ENCODE measurements at places on chromosomes 6 and 20.
A peak's percentile ranks its signal among the peaks of the same experiment; 100 is the strongest.

DNA sequence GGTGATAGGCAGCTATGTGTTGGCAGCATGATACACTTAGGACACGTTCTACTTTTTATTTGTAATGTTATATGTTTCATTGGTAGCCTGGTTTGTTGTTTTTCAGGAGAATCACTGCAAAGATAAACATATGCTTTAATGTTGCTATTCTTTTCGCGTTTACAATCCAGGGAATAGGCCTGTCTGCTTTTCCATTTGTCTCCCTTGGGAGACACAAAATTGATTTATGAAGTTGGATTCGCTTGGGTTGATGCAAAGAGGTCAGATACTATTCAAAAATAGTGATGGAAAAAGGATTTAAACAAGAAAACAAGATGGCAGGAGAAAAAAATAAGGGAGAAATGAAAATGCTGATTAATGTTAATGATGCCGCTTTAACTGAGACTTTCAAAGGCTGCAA is 179.5 kb upstream of the SOX4 start:
- DNase-seq, result no peak

DNA sequence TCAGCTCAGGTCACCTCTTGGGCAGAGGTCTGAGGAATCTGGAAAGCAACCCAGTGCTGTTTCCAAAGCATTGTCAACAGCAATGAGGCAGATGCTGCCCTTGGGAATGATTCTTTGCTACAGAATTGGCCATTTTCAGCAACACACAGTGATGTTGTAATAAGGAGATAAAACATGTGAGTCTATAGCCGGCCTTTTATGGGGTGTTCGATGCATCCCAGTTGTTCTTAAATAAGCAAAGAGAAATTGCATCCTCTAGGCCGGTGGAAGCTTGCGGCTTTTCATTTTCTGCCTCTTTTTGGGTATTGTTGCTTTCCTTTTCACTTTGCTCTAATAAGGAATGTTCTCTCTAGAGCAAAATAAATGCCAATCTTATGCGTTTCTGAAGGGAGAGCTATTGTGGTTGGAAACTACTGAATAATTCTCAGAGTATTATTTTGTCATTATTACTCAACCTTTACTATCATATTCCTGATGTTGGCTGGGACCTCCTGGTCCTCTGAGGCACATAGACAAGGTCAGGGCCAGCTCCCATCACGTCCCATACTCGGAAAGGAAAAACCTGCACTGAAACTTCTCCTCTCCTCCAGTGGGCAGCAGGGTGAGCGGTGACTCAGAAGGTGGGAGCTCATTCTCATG is 214.2 kb downstream of the CDH26 start:
- DNase-seq, result no peak

DNA sequence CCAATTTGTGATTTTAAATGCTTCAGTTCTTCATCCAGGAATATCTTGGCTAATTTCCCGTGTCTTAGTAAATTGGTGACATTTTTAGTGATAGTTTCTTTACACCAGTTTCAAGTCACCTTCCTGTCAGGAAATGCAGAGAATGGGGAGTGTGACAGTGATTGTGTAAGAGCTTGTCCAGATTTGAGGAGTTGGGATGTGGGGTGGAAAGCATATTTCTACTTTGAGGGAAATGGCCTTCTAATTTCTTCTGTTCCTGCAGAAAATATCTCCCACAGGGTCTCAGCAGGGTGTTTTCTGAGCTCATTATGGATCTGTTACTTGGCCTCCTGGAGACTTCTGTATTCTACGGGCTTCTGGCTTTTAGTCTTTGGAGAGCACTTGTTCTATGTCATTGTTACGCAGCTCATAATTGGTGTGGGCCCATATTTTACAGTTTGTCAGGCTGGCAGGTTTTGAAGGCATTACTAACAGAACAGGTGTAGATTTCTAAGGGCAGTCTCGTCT is 65.6 kb downstream of the TMEM200A start:
- DNase-seq, result no peak

- no peak for DNase-seq
These were observed 74.0 kb downstream of the SYNE1 start for GRCh38 chr6:152563177-152563576.

GRCh38 chr20:58986286-58986967 is 5.4 kb downstream of the NELFCD start:
- DNase-seq, result no peak

DNA sequence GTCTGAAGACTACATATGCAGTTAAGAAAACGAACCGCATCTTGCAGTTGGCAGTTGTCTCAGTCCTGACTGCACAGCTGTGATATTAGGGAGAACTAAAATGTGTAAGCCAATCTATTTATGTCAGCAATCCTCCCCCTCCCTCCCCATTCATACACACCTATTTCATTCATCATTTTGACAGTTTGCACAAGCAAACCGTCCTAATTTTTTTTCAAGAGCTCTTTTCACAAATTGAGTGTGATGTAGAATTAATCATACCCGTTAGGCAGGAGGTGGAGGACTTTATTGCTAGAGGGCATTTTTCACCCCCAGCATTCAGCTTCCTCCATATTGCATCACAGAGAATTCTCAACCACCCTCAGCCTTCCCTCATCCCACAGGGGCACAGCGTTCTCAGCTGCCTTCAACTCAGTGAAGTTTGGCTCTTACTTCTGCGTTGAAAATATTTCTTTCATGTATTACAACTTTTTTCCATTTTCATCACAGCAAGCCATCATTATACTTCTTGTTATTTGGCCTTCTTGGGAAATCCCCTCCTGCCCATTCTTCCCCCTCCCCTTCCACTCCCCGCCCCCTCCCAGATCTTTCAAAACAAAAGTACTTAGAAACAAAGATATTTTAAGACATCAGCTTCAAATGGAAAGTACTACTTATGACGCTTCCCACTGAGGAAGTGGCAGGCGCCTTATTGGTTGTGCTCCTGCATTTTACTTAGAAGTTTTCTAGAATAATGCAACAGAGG is 37.5 kb downstream of the NOX3 start:
- DNase-seq, result peak; percentile 35

GRCh38 chr20:43919686-43920403 is 5.2 kb downstream of the TOX2 start:
- DNase-seq, result no peak

DNA sequence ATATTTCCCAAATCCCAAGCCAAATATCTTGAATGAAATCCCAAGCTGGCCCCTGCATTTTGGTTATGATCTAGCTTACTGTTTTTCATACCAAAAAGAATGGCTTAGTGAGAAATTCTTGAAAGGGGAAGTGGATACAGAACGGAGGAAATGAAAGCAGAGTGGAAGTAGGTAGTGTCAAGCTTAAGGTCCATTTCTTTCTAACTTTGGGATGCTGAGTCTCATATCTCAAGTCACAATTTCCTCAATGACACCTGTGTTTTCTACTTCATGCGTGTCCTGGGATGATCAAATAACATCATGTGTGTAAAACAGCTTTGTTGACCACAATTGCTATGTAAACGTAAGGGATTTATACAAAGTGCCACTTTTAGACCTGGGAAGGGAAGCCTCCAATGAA is 238.8 kb upstream of the SLC35B3 start:
- no peak for DNase-seq

GRCh38 chr6:43877463-43878126 is 107.6 kb downstream of the VEGFA start:
- no peak for DNase-seq

DNA sequence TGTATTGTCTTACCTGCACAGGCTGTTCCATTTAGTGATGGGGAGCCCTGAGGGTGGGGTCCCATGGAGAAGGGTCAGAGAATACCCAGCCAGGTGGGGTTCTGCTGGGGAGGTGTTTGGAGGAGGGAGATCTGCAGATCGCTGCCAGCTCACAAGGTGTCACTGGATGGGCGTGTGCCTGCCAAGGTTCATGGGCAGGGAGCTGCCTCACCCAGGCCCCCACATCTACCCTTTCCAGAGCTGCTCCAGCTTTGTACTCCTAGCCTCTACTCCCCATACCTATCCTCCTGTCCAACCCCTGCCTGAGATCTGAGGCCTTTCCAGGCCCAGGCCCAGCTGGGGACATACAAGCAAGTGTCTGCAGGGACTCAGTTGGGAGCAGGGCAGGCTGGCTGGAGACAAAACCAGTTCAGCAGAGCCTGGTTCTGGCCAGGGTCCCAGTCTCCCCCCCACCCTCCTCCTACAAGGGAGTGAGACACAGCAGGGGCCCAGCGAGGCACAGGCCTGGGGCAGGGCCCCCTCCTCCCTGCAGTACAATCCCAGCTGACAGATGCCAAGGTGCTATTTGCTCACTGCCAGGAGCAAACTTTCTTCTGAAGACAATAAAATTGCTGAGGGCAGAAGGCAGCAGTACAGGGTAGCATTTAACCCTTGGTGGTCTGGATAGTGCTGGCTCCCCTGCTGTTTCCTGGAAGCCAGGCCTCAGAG is 19.7 kb downstream of the SPDEF start:
- no peak for DNase-seq

- no peak for DNase-seq
These were observed 34.9 kb upstream of the FOXA2 start for GRCh38 chr20:22619272-22619671.

- DNase-seq, result no peak
These were observed 74.5 kb downstream of the LINC00237 start for GRCh38 chr20:21031666-21032065.

DNA sequence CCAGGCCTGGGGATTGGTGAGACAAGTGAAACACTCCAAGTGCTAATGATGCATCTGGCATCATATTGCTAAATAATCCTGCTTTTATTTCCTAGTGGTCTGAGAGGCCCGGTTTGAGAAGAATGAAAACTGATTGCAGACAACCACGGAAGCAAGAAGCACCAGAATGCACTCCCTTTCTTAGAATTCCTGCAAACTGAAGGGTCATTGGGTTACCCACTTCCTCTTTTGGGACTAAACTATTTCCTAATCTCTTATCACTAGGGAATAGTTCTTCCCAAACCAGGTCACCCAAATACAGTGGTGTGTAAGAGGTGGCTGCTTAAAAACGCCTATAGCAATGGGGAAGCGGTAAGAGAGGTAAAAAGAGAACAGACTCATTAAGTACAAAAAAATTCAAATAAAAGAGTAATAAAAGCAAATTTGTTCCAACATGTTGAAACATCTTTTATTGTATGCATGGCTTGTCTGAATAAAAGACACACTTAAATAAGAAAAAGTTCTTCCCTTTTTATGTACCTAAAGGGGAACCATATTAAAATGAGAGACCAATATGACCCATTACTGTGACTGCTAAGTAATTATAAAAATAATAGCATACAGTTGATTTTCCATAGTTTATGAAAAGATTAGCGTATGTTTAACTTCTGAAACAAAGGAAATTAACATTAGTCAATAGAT is 125.8 kb downstream of the MYB start:
- no peak for DNase-seq

- DNase-seq, result peak; percentile 61
These were observed 21.5 kb downstream of the OR2B2 start for GRCh38 chr6:27890445-27891319.

DNA sequence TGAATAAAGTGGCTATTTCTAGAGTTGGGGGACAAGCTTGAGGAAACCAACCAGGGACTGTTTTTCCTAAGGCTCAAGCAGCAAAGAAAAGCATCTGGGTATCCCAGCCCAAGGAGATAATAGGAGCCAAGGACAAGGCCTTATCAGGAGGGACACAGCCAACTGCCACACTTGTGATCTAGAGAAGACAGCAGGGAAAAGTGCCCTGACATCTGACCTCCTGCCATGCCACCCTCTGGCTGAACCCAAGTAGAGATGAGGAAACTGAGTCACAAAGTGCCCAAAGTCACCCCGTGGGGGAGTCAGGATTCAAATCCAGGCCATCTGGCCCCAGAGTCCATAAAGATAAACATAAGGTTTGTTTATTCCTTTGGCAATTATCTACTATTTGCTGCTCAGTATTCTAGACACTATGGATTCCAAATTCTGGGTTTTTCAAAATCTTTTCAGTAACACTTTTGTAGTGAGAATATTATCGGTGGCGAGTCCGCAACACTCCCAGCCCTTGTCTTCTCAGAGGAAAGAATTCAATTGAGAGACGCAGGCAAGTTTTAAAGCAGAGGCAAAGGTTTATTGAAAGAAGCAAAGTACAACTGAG is 3.5 kb upstream of the LBP start:
- no peak for DNase-seq

- no peak for DNase-seq
These were observed 4.3 kb downstream of the CCDC167 start for GRCh38 chr6:37495244-37495934.

- DNase-seq, result no peak
These were observed 161.0 kb downstream of the RALGAPA2 start for GRCh38 chr20:20551409-20551808.

GRCh38 chr6:13427801-13428582 is 59.4 kb downstream of the GFOD1 start:
- DNase-seq, result peak; percentile 69

DNA sequence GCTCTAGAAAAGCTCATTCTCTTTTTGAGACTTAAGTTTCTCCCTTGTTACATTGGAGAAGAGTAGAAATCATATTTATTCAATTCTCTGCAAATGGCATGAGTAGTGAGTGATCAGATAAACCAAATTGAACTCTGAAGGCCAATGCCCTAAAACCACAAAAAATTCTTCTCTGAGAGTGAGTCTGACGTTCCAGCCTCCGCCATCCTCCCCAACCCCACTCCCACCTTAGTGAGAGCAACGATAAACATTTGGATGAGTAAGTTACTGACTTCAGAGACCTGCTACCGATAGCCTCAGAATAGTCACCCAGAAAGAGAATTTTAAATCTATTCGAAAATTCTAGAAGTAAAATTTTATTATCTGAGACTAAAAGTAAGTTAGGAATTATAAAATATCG is 94.6 kb downstream of the TFAP2A start:
- no peak for DNase-seq

DNA sequence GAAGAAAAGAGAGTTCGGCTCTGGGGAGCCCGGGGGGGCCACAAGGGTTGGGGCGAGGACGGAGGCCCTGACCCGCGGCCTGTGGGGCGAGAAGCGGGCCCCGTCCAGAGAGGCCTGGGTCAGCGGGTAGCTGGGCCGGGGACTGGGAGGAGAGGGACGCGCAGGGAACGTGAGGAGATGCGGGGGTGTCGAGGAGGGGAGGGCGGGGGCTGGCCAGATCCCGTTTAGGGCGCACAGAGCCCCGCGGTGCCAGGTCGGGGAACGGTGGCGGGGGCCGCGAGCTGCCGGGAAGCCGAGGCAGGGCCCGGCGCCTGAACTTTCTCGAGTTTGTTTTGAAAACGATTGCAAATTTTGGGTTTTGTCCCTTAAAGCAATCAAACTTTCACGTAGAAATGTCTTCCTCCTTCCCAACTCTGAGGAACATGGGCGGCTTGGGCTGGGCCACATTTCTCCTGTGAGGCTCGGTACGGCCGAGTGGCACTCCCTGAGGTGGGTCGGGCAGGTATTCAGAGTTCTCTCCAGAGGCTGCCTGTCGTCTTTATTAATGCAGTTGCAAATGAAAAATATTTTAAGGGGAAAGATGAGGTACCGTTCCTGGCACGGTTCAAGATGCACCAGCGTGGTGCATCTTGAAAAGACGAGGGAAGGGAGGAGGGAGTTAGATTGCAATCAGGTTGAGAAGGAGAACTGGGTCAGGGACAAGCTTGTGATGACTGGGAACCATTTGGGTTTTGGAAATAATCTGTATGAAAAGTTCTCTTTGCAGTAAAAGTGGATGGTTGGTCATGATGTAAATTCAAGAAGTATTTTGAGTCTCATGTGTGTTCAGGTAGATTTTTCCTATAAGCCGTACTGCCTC is 972 bp downstream of the RNF8 start:
- DNase-seq, result no peak
